ENCODE measurements at places on chromosomes 13 and 19.
A peak's percentile ranks its signal among the peaks of the same experiment; 100 is the strongest.

- DNase-seq, result peak; percentile 47
These were observed 99.6 kb downstream of the ZNF429 start for GRCh38 chr19:21604951-21605476.

DNA sequence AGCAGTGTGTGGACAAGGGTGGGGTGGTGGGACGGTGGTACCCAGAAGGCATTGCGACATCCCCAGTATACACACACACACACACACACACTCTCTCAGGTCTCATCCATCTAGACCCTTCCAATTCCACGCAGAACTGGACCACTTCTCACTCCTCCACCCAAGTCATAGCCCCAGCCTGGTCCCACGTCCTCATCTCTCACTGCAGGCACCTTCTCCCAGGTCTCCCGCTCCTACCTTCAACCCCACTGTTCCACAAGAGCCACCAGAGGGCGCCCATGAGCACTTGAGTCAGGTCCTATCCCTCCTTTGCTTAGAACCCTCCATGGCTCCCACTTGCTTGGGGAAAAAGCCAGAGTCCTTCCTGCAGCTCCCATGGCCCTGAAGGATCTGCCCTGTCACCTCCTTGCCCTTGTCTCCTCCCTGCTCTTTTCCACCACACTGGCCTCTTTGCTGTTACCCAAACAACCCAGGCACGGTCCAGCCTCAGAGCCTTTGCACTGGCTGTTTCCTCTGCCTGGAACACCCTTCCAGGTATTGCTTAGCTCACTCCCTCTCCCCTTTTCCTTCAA is 62.6 kb downstream of the IER2 start:
- DNase-seq, result peak; percentile 67

- no peak for DNase-seq
These were observed 1.5 kb downstream of the EPSTI1 start for GRCh38 chr13:42990291-42991232.

DNA sequence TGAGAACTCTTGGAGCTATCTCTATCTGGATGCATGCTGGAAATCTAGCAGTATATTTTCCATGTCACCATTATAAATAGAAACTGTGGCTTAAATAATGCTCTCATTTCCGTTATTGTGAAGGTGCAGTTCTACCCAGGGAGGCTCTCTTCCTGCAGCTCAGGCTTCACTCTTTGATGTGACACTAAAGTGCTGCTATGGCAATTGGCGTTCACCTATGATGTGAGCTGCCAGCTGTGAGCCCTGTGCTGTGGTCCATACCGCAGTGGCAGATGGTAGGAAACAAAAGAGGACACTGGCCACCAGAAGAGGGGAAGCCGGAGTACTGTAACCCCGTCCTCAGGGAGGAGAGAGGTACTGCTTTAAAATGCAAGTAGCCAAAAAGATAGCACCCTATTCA is 40.6 kb upstream of the ZNF681 start:
- no peak for DNase-seq

- DNase-seq, result no peak
These were observed 232.9 kb upstream of the STARD13 start for GRCh38 chr13:33518452-33518851.

- DNase-seq, result no peak
These were observed 416.2 kb downstream of the DIAPH3 start for GRCh38 chr13:59747529-59747928.

- no peak for DNase-seq
These were observed 11.8 kb downstream of the YIPF2 start for GRCh38 chr19:10916602-10917001.
